ENCODE measurements at places on chromosomes 4 and X.

DNA sequence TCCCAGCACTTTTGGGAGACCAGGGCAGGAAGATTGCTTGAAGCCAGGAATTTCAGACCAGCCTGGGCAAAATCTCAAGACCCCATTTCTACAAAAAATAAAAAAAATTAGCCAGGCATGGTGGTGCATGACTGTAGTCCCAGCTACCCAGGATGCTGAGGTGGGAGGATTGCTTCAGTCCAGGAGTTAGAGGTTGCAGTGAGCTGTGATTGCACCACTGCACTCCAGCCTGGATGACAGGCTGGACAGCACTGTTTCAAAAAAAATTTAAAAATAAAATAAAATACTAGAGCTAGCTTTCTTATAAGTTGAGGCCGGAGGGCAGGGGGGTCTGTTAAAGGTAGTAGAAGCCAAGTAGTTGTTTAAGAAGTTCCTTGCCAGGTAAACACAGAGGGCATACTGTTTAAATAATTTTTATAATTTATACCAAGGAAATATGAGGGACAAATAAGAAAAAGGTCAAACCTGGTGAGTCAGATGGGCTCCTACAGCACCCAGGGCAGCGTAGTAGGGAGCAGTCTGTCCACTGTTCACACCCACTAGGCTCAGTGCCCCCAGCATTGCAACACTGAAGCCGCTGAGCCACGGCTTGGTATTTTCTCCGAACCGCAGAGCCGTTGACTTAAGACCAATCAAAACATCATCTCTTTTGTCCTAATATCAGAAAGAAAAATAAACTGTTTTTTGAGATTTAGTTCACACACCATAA, 17.3 kb downstream of the COQ2 start:
- DNase-seq, result no peak

DNA sequence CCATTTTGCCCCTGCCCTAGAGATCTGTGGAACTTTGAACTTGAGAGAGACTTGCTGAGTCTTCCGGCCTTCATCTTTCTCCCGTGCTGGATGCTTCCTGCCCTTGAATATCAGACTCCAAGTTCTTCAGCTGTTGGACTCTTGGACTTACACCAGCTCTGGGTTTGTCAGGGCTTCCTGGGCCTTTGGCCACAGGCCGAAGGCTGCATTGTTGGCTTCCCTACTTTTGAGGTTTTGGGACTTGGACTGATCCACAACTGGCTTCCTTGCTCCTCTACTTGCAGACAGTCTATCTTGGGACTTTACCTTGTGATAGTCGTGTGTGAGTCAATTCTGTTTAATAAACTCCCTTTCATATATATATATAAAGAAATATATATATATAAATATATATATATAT, 1071.0 kb downstream of the ADGRL3 start:
- DNase-seq, result no peak

- DNase-seq, result no peak
Measured at GRCh38 chrX:8668813-8669212, 63.1 kb downstream of the ANOS1 start.

DNA sequence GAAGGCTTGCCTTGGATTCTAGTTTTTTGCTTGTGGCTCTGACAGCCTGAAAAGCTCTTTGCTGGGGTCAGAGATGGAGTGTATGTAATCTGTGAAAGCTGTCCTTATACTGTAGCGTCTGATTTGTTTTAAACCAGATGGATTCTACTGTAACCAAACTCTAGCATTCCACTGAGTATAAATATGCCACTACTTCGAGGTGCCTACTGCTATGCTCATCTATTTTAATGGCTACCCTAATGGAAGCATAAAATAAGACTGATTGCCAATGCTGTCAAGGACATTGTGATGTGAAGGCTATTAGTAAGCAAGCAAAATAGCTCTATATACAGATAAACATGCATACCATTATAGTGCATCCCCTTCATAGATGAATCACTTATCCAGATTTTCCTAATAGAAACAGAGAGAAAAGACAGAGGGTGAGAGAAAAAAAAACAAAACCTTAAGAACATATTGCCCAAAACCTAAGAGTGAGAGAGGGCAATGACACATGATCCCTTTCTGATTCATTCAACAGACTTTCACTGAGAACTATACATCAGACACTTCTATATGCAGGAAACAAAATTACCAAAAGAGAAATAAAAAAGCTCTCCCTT, 1025.8 kb upstream of the LCORL start:
- DNase-seq, result no peak

DNA sequence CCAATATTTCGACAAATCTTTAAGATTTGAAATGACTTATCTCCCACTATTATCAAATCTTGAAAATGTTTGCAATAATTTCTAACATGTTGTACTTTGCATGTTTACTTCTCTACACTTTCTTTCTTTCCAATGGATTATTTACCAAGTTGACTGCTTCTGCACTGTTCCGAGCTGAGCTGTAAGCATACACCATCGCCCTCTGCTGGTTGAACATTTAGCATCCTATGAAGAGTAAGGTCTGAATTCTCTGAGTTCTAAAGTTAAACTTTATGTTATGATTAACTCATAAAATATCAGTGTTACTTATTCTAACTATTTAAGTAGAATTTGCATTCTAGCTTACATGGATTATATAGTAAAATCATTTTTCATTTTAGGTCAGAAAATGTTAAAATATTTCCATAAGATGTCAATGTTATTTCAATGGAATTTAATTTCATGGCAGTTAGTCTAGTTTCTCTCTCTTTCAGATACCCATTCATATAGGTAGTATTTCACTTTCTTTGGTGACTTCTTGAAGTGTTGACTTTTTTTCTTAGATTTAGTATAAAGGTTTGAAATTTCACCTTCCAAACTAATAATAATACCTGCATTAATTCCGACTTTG, 137.4 kb downstream of the DKK2 start:
- DNase-seq, result no peak

All from CD4-positive, alpha-beta T cell treated with Interleukin-17A for 1 hour (primary cell).